Tibial nerve (tissue), 4 donors: ENCODE measurements at places on chromosomes 6 and 20.

GRCh38 chr20:53491462-53491861 is 102.2 kb downstream of the ZNF217 start:
- DNase-seq = no peak

GRCh38 chr20:34974246-34974645 is 18.6 kb downstream of the MYH7B start:
- no peak for DNase-seq

GRCh38 chr6:44041461-44042260 is 85.6 kb downstream of the MRPL14 start:
- DNase-seq = no peak

GRCh38 chr6:41470331-41471063 is 75.7 kb upstream of the FOXP4 start:
- DNase-seq = peak; percentile 55
